ENCODE measurements at places on chromosomes 3 and 15.
A peak's percentile ranks its signal among the peaks of the same experiment; 100 is the strongest.

DNA sequence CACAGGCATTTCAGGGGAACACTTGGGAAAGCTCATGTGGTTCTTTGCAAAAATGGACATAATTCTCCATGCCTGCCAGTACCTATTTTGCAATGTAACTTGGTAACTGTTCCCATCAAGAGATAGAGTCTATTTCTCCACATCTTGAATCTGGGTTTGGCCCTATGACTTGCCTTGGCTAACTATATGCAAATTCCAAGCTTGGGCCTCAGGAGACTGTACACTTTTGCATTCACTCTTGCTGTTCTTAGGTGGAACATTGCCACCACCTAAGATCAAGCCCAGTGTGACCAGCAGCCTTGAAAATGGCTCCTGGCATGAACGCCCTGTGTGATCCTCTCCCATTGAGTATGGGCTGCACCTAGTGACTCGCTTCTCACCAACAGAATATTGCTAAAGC, 19.8 kb upstream of the SMAD6 start:
- no peak for DNase-seq

DNA sequence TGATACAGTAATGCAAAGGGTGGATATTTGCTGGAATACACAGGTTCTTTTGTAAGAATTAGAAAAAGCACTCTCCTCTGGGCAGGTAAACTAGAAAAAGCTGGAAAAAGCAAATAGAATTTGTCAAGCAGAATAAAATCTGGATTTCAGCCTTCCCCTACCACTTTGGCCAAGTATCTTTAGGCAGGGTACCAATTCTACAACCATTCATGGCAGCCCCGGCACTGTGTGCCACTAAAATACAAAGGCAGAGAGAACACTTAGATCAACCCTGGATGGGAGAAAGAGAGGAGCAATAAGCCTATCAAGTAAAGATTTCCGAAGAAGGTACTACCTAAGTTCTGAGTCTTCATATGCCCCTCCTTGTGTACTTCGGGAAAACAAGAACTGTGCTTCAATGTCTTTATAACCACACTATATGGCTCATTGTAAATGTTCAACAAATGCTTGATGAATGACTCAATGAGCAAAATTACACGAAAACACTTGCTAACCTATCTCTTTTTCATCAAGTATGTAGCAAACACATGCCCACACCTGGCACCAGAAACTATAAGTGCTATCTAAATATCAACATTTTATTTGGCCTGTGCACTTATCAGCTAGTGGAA, 20.8 kb downstream of the STAG1 start:
- DNase-seq = no peak

DNA sequence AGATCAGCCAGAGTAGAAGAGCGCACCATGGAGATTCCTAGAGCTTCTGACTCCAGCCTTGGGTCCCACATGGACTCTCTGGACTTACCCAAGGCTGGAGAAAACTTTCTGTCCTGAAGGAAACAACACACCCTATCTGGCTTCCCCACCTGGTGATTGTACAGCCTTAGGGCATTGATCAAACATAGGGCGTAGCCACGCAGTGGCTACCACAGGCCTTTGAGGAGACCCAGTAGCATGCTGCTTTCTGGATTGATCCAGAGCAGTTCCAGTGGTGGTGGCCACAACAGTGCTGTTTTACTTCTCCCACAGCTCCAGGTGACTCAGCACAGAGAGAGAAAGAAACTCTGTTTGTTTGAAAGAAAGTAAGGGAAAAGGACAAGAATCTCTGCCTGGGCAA, 23.5 kb downstream of the PYDC2 start:
- no peak for DNase-seq

GRCh38 chr3:39631136-39631535, 163.7 kb downstream of the MOBP start:
- peak; percentile 37 for DNase-seq

DNA sequence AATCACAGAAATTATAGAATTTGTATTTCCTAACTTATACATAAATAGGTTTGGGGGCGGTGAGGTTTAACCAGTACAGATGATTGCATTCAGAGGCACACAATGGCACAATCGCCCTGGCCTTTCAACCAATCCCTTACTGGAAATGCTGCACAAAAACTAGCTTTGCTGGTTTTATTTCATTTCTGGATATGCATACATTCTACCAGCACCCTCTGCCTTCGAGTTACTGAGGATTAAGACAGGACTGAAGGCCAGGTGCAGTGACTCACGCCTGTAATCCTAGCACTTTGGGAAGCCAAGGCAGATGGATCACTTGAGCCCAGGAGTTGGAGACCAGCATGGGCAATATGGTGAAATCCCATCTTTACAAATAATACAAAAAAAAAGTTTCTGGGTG, 336.1 kb downstream of the ARRDC4 start:
- DNase-seq = no peak
